ENCODE measurements at places on chromosomes 5 and 9. TPM values are rescaled to one million over a fixed set of nuclear protein-coding genes. Genes with fewer than 3 reads are reported as not detected.

GRCh38 chr5:5046680-5047502, 93.2 kb upstream of the ADAMTS16 start:
- H3K4me1 ChIP-seq, result no peaks in the 10 kb centered on the region
- H3K36me3 ChIP-seq, result no peaks in the 10 kb centered on the region
- H3K27me3 ChIP-seq, result no peaks in the 10 kb centered on the region
- H3K27ac ChIP-seq, result no peak overlapping the region
- no peak for DNase-seq

- H3K27ac ChIP-seq, result no peak overlapping the region
- DNase-seq, result no peak
- peaks cover 8% of the 10 kb centered on the region for H3K36me3 ChIP-seq
- H3K4me1 ChIP-seq, result no peaks in the 10 kb centered on the region
- no peak overlapping the region for H3K4me3 ChIP-seq
Measured at GRCh38 chr9:3586066-3586465, 60.3 kb upstream of the RFX3 start.

DNA sequence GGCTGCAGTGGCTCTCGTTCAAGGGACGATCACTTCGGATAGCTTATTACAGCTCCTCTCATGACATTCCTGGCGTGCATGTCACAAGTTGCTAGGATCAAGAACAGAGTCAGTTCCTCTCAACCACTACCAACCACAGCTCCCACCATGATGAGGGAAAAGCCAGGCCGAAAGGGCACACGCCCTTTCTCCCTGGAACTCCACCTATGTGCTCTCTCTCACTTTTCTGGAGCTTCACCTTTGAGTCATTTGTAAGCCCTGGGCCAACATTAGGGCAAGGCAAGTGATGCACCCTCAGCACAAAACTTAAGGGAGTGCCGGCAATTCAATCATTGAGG, 1.6 kb downstream of the SPACA9 start:
- H3K27me3 ChIP-seq, result peaks cover 30% of the 10 kb centered on the region
- H3K27ac ChIP-seq, result no peak overlapping the region
- DNase-seq, result peak; percentile 25
- H3K36me3 ChIP-seq, result no peaks in the 10 kb centered on the region
- no peak overlapping the region for H3K4me3 ChIP-seq

DNA sequence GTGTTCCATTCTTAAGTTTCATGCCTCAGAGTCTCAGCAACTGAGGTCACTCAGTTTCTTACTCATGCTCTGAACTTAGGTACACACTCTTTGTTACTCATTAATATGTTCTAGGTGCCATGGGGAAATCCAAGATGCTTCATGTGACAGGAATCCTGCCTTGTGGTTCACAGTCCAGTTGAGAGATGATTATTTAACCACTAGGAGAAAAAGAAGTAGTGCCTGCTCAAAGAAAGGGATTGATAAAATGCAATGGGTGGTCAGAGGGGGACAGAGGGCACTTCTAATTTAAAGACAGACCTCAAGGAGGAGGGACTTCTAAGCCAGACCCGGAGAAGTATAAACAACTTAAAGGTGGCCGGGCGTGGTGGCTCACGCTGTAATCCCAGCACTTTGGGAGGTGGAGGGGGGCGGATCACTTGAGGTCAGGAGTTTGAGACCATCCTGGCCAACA, 69.0 kb downstream of the UGCG start:
- DNase-seq, result no peak
- no peaks in the 10 kb centered on the region for H3K36me3 ChIP-seq
- H3K27me3 ChIP-seq, result no peaks in the 10 kb centered on the region

DNA sequence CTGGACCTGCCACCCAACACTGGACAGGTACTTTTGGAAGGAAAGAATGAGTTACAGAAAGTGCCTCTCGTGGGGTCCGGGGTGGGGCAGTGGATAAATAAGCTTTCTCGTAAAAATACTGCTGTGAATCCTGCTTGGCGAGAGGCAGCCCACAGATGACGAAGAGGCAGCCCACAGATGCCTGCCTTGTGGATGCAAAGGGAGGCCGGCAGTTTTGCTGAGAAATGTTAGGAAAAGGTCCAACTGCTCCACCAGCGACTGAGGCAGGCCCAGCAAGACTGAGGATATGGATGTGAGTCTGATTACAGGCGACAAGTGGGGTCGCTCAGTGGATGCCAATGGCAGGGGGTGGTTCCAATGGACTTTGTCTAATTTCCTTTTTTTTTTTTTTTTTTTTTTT, 79.1 kb upstream of the PPP1R26 start:
- H3K27me3 ChIP-seq, result no peaks in the 10 kb centered on the region
- H3K36me3 ChIP-seq, result no peaks in the 10 kb centered on the region
- H3K4me1 ChIP-seq, result no peaks in the 10 kb centered on the region
- H3K4me3 ChIP-seq, result no peak overlapping the region
- H3K27ac ChIP-seq, result no peak overlapping the region
- no peak for DNase-seq

GRCh38 chr5:38856660-38857059, 10.8 kb downstream of the OSMR start:
- no peaks in the 10 kb centered on the region for H3K36me3 ChIP-seq
- H3K27me3 ChIP-seq, result no peaks in the 10 kb centered on the region
- H3K4me1 ChIP-seq, result no peaks in the 10 kb centered on the region
- H3K27ac ChIP-seq, result no peak overlapping the region
- H3K4me3 ChIP-seq, result no peak overlapping the region
- no peak for DNase-seq

DNA sequence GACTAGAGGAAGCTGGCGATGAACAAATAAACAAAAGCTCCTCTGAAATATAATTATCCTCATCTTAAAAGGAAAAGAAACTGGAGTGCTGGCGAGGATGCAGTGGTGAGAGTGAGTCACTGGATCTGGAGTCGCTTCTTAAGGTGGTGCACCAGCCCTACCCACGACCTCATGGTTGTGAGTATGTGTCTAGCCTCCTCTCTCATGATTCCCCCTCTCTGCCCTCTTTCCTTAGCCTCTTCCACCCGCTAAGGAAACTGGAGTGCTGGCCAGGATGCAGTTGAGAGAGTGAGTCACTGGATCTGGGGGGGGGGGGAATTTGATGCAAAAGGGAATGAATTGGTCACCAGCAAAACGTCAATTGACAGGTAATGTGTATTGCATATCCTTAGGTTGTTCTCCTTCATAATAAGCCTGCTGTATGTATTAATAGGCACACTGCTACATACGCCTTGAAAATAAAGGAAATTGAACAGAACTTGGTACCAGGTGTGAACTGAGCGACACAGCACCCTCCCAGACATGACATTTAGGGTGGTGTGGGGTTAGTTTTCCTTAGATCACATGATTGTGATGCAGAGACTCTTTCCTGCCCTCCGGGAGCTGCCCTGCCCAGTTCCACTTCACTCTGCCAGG, 36.3 kb upstream of the EBF1 start:
- H3K27ac ChIP-seq, result no peak overlapping the region
- H3K36me3 ChIP-seq, result no peaks in the 10 kb centered on the region
- H3K4me3 ChIP-seq, result no peak overlapping the region
- H3K27me3 ChIP-seq, result peaks cover 6% of the 10 kb centered on the region
- DNase-seq, result no peak

GRCh38 chr5:59173578-59173977, 590.7 kb downstream of the RAB3C start:
- no peaks in the 10 kb centered on the region for H3K4me1 ChIP-seq
- DNase-seq, result no peak
- H3K27ac ChIP-seq, result no peak overlapping the region
- no peaks in the 10 kb centered on the region for H3K27me3 ChIP-seq
- no peaks in the 10 kb centered on the region for H3K36me3 ChIP-seq

- no peaks in the 10 kb centered on the region for H3K27me3 ChIP-seq
- DNase-seq, result no peak
- H3K27ac ChIP-seq, result no peak overlapping the region
- H3K4me3 ChIP-seq, result no peak overlapping the region
- H3K4me1 ChIP-seq, result peaks cover 8% of the 10 kb centered on the region
- H3K36me3 ChIP-seq, result no peaks in the 10 kb centered on the region
Measured at GRCh38 chr5:56507351-56507930, 274.3 kb upstream of the ANKRD55 start.

DNA sequence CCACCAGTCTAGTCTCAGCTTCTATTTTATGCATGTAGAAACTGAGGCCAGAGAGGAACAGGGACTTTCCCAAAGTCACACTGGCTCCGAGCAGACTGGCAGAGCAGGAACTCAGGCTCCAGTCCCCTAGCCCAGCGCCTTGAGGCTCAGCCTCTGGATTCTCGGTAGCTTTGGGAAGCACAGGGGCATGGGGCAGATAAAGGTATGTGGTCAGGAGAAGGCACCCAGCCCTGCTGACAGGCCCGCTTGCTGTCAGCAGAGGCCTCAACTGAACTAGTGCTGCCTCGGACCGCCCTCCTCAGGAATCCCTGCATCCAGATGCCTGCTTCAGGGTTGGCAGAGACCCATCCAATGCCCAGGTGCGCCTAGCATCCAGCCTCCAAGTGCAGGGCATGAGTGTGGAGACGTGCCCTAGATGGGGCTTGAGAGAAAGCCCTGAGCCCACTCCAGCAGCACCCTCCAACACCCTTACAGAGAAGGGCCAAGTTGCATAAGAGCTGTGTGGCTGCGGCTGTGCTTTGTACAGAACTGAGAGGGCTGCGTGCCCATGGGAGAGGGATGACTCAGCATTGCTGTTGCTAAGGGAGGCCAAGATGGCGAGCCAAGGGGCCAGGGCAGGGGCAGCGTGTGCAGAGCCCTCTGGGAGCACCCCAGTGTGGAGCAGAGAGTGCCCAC, 168.6 kb downstream of the MACROH2A1 start:
- H3K27ac ChIP-seq, result no peak overlapping the region
- H3K27me3 ChIP-seq, result no peaks in the 10 kb centered on the region
- no peak for DNase-seq
- H3K4me1 ChIP-seq, result peaks cover 11% of the 10 kb centered on the region

GRCh38 chr5:166834246-166834645, 1457.2 kb upstream of the WWC1 start:
- no peak for DNase-seq
- no peaks in the 10 kb centered on the region for H3K4me1 ChIP-seq
- H3K4me3 ChIP-seq, result no peak overlapping the region

- H3K4me1 ChIP-seq, result peaks cover 27% of the 10 kb centered on the region
- no peaks in the 10 kb centered on the region for H3K27me3 ChIP-seq
- H3K36me3 ChIP-seq, result no peaks in the 10 kb centered on the region
- H3K27ac ChIP-seq, result peak within 1 kb of the TSS; percentile 97
- peak within 1 kb of the TSS; percentile 98 for H3K4me3 ChIP-seq
Measured at GRCh38 chr9:100472788-100473275, at the start of gene TMEFF1. TSS of gene TMEFF1 (plus strand) at chr9:100473149. CDS start at chr9:100473545, 396 bp downstream.

- no peaks in the 10 kb centered on the region for H3K27me3 ChIP-seq
- no peaks in the 10 kb centered on the region for H3K36me3 ChIP-seq
- no peak for DNase-seq
- H3K4me1 ChIP-seq, result no peaks in the 10 kb centered on the region
Measured at GRCh38 chr5:75935572-75935971, 147.6 kb upstream of the SV2C start.

GRCh38 chr5:66669086-66669861, 73.1 kb downstream of the MAST4 start:
- H3K27ac ChIP-seq, result no peak overlapping the region
- H3K27me3 ChIP-seq, result no peaks in the 10 kb centered on the region
- peaks cover 3% of the 10 kb centered on the region for H3K4me1 ChIP-seq
- no peaks in the 10 kb centered on the region for H3K36me3 ChIP-seq
- no peak for DNase-seq

GRCh38 chr5:37915097-37915736, 75.4 kb upstream of the GDNF start:
- no peak overlapping the region for H3K4me3 ChIP-seq
- H3K4me1 ChIP-seq, result no peaks in the 10 kb centered on the region
- no peaks in the 10 kb centered on the region for H3K27me3 ChIP-seq
- no peak overlapping the region for H3K27ac ChIP-seq

- H3K4me3 ChIP-seq, result no peak overlapping the region
- no peak overlapping the region for H3K27ac ChIP-seq
- no peaks in the 10 kb centered on the region for H3K36me3 ChIP-seq
Measured at GRCh38 chr9:114685951-114686350, 4.0 kb upstream of the TEX48 start.

DNA sequence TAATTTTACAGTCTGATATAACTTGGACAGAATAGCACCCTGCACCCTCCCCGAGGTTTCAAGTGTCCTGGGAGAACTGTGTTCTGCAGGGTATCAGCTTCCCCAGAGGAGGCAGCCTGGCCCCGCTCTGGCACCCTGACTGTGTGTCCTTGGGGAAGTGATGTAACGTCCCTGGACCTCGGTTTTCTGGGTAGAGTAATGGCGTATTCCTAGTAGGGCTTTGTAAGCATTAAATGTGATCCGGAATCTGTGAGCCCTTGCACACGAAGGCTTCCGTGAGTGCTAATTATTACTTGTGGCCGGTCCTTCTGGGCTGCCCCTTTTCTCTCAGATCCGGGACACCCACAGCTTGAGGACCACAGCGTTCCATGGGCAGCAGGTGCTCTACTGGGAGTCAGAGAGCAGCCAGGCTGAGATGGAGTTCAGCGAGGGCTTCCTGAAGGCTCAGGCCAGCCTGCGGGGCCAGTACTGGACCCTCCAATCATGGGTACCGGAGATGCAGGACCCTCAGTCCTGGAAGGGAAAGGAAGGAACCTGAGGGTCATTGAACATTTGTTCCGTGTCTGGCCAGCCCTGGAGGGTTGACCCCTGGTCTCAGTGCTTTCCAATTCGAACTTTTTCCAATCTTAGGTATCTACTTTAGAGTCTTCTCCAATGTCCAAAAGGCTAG, 1.0 kb upstream of the CACFD1 start:
- no peak overlapping the region for H3K27ac ChIP-seq
- peak overlapping the region; percentile 69 for H3K4me3 ChIP-seq
- peak; percentile 36 for DNase-seq
- peaks cover 5% of the 10 kb centered on the region for H3K27me3 ChIP-seq
- peaks cover 9% of the 10 kb centered on the region for H3K4me1 ChIP-seq

GRCh38 chr5:170986598-170986997, 124.8 kb downstream of the RANBP17 start:
- H3K27me3 ChIP-seq, result no peaks in the 10 kb centered on the region
- peaks cover 4% of the 10 kb centered on the region for H3K4me1 ChIP-seq
- H3K36me3 ChIP-seq, result no peaks in the 10 kb centered on the region
- H3K4me3 ChIP-seq, result no peak overlapping the region
- no peak for DNase-seq

DNA sequence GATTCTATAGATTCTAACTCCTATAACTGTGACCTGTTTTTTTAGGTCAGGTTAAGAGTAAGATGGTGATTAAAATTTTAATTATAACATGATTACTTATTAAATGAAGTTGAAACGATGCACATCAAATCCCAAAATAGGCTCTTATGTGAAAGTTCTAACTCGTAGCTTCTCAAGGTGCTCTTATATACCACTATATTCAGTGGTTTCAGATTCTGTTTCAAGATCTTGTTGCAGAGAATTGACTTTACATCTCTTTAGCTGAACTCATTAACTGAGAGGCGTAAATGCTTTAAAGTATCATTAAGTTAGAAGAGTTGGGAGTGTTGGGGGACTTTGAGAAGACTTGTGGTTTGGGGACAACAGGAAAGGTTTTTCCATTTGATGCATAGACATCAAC, 1399.8 kb downstream of the PTPRD start:
- H3K27me3 ChIP-seq, result no peaks in the 10 kb centered on the region
- H3K4me3 ChIP-seq, result no peak overlapping the region
- H3K4me1 ChIP-seq, result peaks cover 8% of the 10 kb centered on the region
- H3K27ac ChIP-seq, result no peak overlapping the region

Gene DDX46
- total RNA-seq, result 54.9 TPM

Gene CCDC171
- total RNA-seq, result 6.1 TPM

Gene GRM6
- total RNA-seq, result not detected

Gene SPAAR
- not detected for total RNA-seq

Gene CSF1R
- not detected for total RNA-seq

Gene AGXT2
- total RNA-seq, result not detected
